ENCODE measurements at places on chromosomes 2 and 18.

GRCh38 chr2:177445200-177445599 lies 52.6 kb downstream of the AGPS start:
- peak; percentile 81 for DNase-seq

GRCh38 chr2:109102588-109103233 lies 26.3 kb upstream of the SH3RF3 start:
- no peak for DNase-seq

GRCh38 chr2:211349031-211349430 lies 792.6 kb downstream of the CPS1 start:
- no peak for DNase-seq

DNA sequence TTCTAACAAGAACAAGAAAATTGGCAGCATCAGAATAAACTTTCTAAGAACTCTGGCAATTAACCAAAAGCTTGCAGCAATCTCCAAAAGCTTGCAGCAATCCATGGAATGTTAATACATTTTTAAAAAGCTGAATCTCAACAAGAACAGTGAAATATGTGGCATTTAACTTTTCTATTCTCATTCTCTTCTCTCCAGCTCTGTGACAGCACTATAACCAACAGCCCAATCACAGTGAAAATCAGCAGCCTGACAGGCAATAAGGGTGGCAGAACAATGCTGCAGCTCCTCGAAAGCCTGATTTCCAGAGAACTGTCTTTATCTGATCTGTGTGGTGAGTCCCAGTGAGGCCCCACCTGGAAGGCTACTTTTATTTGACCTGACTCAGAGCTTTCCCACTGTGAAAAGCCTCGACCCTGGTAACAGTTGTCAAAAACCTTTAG lies 60.0 kb downstream of the TMEM131 start:
- no peak for DNase-seq

- peak; percentile 34 for DNase-seq
Observed at GRCh38 chr2:231300020-231300721, 95.3 kb upstream of the B3GNT7 start.

GRCh38 chr18:69152436-69152835 lies 248.3 kb upstream of the DOK6 start:
- no peak for DNase-seq

- no peak for DNase-seq
Observed at GRCh38 chr18:10099539-10100140, 185.8 kb downstream of the VAPA start.
